ENCODE measurements at places on chromosomes 16 and 17. TPM values are rescaled to one million over a fixed set of nuclear protein-coding genes. Genes with fewer than 3 reads are reported as not detected.
A peak's percentile ranks its signal among the peaks of the same experiment; 100 is the strongest.

- H3K4me3 ChIP-seq = no peak overlapping the region
- H3K27me3 ChIP-seq = no peaks in the 10 kb centered on the region
- H3K4me1 ChIP-seq = no peaks in the 10 kb centered on the region
- DNase-seq = no peak
These were observed 31.4 kb upstream of the XYLT2 start for GRCh38 chr17:50314456-50315011.

GRCh38 chr17:47757386-47757785 is 24.4 kb downstream of the TBX21 start:
- no peaks in the 10 kb centered on the region for H3K4me1 ChIP-seq
- H3K27ac ChIP-seq = no peak overlapping the region
- no peak overlapping the region for H3K4me3 ChIP-seq
- no peaks in the 10 kb centered on the region for H3K27me3 ChIP-seq
- no peak for DNase-seq
- H3K36me3 ChIP-seq = no peaks in the 10 kb centered on the region

DNA sequence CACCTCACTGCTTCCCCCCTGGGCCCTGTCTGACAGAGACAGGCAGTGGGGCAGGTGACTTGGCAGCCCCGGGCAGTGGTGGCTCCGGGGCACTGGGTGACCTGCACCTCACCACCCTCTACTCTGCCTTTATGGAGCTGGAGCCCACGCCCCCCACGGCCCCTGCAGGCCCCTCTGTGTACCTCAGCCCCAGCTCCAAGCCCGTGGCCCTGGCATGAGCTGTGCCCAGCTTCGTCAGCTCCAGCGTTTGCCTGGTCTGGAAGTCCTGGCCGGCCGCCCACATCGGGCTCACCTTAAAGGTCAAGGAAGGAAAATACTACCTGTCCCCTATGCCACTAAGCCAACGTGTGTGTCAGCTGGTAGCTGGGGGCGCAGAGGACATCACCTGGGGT is 15.2 kb downstream of the UNC119 start:
- H3K27ac ChIP-seq = no peak overlapping the region
- DNase-seq = no peak
- no peaks in the 10 kb centered on the region for H3K4me1 ChIP-seq
- H3K27me3 ChIP-seq = no peaks in the 10 kb centered on the region
- no peak overlapping the region for H3K4me3 ChIP-seq

HERPUD1 gene
- 76.4 TPM for total RNA-seq

GRCh38 chr16:10577305-10578202 is 2.8 kb downstream of the EMP2 start:
- H3K27me3 ChIP-seq = no peaks in the 10 kb centered on the region
- H3K4me3 ChIP-seq = peak overlapping the region; percentile 82
- no peak for DNase-seq
- no peaks in the 10 kb centered on the region for H3K4me1 ChIP-seq

- no peaks in the 10 kb centered on the region for H3K36me3 ChIP-seq
- peak overlapping the region; percentile 49 for H3K4me3 ChIP-seq
- no peaks in the 10 kb centered on the region for H3K4me1 ChIP-seq
- DNase-seq = peak; percentile 75
- no peak overlapping the region for H3K27ac ChIP-seq
- peaks cover 28% of the 10 kb centered on the region for H3K27me3 ChIP-seq
These were observed 46.5 kb downstream of the SRCIN1 start for GRCh38 chr17:38559051-38559879.

- DNase-seq = no peak
- H3K4me3 ChIP-seq = peak overlapping the region; percentile 40
- H3K36me3 ChIP-seq = no peaks in the 10 kb centered on the region
- H3K27me3 ChIP-seq = no peaks in the 10 kb centered on the region
- peak overlapping the region; percentile 82 for H3K27ac ChIP-seq
These were observed 64.6 kb downstream of the CYTH1 start for GRCh38 chr17:78717431-78717980.

GRCh38 chr16:52558448-52558847 is 11.5 kb upstream of the TOX3 start:
- H3K36me3 ChIP-seq = no peaks in the 10 kb centered on the region
- H3K4me3 ChIP-seq = no peak overlapping the region
- H3K4me1 ChIP-seq = no peaks in the 10 kb centered on the region
- no peak overlapping the region for H3K27ac ChIP-seq
- no peak for DNase-seq

DNA sequence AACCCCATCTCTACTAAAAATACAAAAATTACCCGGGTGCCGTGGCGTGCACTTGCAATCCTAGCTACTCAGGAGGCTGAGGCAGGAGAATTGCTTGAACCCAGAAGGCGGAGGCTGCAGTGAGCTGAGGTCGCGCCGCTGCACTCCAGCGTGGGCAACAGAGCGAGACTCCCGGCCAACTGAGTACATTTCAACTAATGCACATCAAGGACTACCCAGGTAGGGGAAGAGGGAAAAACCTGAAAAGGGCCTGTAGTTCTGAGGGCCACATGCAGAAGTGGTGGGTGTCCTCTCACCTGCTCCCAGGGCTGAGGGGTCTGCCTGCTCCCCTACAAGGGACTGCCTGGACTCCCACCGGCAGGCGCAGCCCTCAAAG is 584 bp upstream of the SLC16A5 start:
- peaks cover 5% of the 10 kb centered on the region for H3K4me1 ChIP-seq
- H3K27ac ChIP-seq = peak overlapping the region; percentile 96
- DNase-seq = no peak
- H3K4me3 ChIP-seq = peak overlapping the region; percentile 64

DNA sequence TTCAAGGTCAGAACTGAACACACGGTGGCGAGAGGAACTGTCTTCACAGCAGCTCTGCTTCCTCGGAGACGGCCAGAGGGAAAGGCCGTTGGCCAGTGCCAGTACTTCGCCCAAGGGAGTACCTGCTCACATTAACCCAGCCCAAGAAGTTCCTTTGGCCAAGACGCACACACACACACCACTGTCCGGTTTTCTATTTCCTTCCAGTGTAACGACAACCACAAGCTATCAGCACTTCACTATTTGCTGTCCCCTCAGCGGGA is 744 bp upstream of the GGNBP2 start:
- peak overlapping the region; percentile 98 for H3K4me3 ChIP-seq
- H3K36me3 ChIP-seq = no peaks in the 10 kb centered on the region
- DNase-seq = peak; percentile 66
- peak overlapping the region; percentile 100 for H3K27ac ChIP-seq
- no peaks in the 10 kb centered on the region for H3K27me3 ChIP-seq

GGNBP2 gene
- total RNA-seq = 30.1 TPM

- H3K4me1 ChIP-seq = no peaks in the 10 kb centered on the region
- H3K27ac ChIP-seq = peak overlapping the region; percentile 100
- peak overlapping the region; percentile 98 for H3K4me3 ChIP-seq
- DNase-seq = no peak
- H3K27me3 ChIP-seq = no peaks in the 10 kb centered on the region
These were observed 2.0 kb downstream of the RBBP6 start for GRCh38 chr16:24541233-24541933.

NAE1 gene
- 25.6 TPM for total RNA-seq

Data from right atrium auricular region (tissue), 2 donors.